ENCODE measurements at places on chromosomes 1 and 21. TPM values are rescaled to one million over a fixed set of nuclear protein-coding genes. Genes with fewer than 3 reads are reported as not detected.
A peak's percentile ranks its signal among the peaks of the same experiment; 100 is the strongest.

IGSF21 gene
- 0.35 TPM for total RNA-seq

DNA sequence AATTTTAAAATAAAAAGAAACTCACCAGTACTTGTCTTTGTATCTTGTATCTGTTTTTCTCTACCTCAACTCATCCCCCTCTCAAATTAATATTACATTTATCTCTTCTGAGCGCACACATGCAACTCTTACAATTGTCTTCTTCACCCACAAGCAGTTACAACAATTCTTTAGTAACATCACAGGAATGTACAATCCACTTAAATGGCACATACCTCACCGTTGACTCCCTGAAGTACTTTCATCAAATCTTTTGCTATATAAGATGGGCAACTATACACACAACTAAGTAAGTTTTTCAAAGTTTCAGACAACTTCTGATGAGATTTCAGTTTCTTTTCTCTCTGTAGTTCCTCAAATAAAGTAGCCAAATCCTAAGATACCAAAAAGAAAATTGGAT lies 28.3 kb downstream of the HEATR1 start:
- no peak for DNase-seq

GRCh38 chr1:111062624-111063023 lies 77.3 kb downstream of the DRAM2 start:
- no peak for DNase-seq

SLAMF1 gene
- total RNA-seq, result not detected

DNA sequence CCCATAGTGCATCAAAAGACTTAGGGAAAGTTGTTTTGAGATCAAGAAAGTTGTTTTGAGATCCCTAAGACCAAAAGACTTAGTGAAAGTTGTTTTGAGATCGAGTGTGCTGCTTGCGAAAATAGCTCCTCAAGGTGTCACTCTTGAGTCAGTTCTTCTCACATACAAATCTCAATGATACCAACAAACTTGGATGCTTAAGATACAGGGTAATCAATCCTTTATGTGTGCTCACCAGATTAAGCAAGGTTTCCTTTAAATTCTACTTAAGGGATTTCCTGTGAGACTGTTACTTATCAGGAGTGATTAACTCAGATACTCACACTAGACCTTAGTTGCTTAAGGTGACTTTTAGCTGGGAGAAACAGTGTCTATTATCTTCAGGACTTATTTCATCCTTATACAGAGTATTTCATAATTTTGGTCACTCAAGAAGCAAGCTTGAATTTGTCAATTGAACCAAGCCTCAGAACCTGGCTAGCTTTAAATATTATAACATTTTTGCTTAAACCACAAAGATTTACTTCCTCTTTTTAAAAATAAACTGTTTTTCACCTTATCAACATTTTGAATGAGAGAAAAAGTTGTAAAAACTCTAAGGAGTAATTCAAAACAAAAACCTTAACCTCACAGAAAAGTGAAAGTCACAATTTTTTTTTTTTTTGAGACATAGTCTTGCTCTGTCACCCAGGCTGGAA lies 8.0 kb upstream of the RLF start:
- DNase-seq, result peak; percentile 16

All from neural crest cell (in vitro differentiated cells).